Brain microvascular endothelial cell (primary cell): ENCODE measurements at places on chromosomes 5 and 9.

- DNase-seq, result no peak
Observed at GRCh38 chr5:33161421-33161820, 279.3 kb upstream of the TARS1 start.

GRCh38 chr9:127114606-127115005, 7.8 kb downstream of the ANGPTL2 start:
- DNase-seq, result no peak

GRCh38 chr5:55226934-55227663, at the start of gene MCIDAS:
TSS of gene MCIDAS (minus strand) at chr5:55227315. CDS start at chr5:55227138, 177 bp downstream.
- DNase-seq, result no peak

GRCh38 chr9:129222819-129223218, 44.8 kb upstream of the IER5L start:
- DNase-seq, result no peak

GRCh38 chr9:31137176-31138160, 1247.0 kb upstream of the ACO1 start:
- peak; percentile 76 for DNase-seq

DNA sequence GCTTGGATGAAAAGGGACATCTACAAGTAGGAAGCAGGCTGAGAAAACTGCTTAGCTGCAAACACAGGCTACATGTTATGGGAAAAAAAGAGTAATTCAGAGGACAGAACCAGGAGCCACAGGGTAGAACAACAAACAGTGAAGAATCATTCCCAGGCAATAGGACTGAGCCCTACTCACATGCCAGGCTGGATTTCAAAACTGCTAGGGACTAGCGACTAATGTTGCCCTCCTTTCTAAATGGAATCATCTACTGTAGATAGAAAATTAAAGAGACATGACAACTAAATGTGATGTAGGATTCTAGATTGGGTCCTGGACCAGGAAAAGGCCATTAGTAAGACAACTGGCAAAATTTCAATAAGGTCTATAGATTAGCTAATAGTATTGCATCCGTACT, 15.3 kb downstream of the NRG2 start:
- no peak for DNase-seq

- DNase-seq, result no peak
Observed at GRCh38 chr9:129398101-129398960, 220.3 kb upstream of the IER5L start.

- no peak for DNase-seq
Observed at GRCh38 chr5:78837836-78838235, 147.3 kb downstream of the ARSB start.

DNA sequence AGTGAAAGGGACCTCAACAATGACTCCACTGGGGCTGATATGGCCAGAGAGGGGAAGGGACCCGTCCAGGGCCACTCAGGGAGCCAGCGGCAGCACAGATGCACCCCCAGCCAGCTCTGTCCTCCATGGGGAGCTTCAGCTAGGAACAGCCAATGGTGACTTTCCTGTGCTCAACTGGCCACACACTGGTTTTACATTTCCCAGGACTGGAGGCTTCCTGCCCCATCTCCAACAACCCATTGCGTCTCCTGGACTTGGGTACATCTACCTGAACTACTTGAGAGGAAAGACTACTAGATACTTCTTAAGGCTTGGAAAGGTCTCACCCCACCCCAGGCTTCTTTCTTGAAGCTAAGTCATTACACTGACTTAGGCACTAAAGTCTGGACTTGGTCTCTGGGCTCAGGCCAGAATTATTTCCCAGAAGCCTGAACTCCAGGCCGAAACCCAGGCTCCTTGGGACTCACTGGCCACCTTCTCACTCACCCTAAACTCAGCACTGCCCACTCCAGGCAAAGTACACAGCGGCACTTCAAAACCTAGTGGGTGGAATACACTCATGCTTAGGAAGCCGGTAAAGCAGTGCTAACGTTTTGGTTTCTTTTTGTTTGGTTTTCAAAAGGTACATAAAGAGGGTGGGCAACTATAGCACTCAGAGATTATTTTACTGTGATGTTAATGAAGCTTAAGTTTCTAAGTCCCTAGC, 1.5 kb downstream of the IGFBPL1 start:
- no peak for DNase-seq

DNA sequence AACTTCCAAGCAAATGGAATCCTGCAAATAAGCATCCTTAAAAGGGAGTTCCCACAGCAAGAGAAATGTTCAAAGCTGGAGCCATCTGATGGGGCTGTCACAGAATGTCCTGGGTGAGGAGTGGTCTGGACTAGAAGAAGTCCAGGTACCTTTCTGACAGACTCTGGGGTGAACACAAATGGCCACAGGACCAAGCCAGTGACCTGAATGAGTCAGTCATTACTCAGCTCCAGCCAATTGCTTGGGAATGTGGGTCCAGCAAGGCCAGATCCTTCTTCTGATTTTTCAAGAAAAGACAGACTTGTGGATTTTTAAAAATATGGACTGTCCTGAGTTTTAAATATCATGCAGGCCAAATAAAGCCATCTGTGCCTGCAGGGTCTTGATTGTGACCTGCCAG, 30.1 kb downstream of the GALNT10 start:
- peak; percentile 76 for DNase-seq

DNA sequence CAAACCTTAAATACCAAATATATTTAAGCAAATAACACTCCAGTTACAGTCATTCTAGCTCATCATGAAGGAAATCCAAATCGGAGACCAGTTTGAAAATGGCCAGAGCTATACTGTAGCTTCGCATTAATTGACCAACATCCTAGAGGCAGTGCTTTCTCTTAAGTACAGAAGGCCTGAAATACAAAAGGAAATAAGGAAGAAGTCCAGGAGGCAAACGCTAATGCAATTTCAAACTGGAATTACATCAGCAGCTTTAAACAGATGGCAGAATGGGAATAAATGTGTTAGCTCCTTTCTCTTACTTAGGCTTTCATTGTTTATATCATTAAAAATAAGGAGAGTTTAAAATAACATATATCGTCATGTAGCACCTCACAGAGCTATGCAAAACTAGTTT, 197.0 kb downstream of the SEC61B start:
- no peak for DNase-seq
